ENCODE measurements at places on chromosomes 11 and 22.

DNA sequence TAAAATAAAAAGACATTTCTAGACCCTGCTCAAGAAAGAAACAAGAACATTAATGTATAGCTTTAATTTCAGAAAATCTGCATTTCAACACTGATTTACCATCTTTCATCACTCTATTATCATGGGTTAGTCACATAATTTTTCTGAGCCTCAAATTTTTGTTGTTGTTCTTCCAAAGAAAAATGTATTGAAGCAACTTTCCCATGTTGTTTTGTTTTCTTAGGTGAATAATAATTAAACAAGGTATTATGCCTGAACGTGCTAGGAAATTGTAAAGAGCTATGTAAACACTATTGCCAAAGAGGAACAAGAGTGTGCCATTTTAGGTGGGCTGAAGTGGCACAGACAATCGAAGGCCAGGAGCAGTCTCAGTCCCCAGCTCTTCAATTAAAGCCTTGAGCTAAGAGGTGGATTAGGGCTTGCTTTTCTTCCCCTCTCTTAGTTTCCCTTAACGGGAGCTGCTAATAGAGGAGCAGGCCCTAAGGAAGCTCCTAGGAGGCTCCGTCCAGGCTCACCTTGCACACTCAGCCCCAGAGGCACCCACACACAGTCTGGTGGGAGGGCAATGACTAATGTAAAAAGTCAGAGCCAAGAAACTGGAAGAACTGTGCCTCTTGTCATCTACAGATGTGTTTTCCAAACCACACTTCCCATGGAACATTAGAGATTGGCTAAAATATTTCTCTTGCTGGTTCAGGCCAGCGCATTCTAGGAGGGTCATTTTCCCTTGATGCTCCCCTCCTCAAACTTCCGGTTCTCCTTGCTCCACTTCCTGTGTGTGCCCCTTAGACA, 8.8 kb upstream of the UBASH3B start:
- no peak for DNase-seq

DNA sequence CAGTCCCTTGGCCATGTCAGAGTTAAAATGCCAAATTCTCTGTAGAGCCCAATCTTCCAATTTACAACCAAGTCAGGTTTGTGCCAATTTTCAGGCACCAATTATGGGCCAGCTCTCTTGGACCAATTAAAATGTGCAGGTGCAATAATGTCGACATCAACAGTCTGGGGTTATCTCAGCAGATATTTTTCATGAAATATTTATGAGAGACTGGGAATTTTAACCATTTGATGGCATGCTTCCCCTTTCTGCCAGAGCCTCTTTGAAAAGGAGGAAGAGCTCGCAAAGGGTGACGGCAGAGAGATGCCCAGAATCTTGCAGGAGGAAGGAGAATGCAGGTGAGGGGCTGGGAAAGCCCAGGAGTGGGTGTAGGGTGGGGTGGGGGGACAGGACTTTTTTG, 100.8 kb upstream of the SYT13 start:
- no peak for DNase-seq

DNA sequence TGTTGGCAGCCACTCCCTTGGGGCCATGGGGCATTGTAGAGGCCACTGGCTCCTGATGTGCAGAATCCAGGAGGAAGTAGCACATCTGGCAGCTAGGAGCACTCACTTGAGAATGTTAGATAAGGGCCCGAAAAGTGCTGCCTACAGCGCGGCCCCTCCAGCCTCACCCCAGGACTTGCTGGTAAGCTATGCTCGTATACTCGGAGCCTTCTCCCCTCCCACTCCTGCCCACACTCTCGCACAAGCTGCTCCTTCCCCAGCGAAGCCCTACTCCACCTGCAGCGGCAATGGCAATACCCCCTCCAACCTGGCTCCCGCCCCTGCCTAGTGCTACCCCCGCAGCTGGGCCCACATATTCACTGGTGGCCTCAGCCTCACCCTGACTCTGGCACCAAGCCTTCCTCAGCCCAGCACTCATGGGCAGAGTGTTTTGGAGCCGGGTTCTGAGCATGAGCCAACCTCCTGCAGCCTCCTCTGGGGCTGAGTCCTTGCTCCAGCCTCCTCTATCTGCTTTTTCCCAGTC, 47.7 kb downstream of the PDE2A start:
- DNase-seq, result no peak

GRCh38 chr22:45581549-45582080, 78.9 kb downstream of the FBLN1 start:
- no peak for DNase-seq

DNA sequence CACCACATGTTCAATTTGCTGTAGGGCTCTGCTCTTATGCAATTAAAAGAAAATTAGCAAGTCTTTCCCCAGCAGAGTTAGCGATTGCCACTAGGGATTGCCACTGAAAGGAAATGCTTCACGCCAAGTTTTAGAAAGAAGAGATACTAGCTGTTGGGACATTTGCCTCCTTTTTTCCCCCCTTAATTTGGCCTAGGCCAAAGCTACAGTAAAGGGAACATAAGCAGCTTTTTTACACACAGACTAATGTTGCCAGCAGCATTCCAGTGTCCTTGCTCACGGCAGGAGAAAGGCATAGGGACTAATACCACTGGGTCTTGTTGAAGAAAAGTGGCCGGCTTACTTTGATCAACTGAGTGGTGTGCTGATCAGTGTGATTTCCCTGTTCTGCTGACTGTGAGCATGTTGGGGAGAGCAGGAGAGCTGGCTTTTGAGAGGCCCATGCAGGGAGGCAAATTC, 71.2 kb downstream of the PHF21A start:
- no peak for DNase-seq

GRCh38 chr11:119479685-119480275, 56.8 kb upstream of the THY1 start:
- DNase-seq, result no peak

DNA sequence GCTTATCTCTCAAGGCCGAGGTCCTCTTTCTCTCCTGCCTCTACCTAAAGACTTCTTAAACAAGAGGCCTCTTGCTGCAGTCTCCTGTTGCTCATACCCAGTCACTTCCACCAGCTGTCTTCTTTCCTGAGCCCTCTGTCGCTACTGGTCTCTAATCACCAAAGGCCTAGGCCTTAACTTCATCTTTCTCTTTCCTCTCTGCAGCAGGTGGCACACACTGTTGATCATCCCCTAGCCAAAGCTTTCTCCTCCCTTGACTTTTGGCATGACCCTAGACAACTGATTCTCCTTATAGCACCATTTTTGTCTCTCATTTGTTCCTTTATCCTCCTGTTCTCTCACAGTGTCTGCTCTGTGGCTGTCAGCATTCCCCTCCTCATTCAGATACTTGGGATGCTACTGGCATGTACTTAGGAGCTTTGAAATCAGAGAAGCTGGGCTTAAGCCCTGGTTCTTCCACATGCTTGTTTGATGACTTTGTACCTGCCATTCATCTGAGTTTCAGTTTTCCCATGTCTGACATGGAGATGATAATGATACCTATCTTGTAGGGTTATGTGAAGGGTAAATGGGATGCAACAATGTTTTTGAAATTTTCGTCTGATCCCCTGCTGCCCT, 22.4 kb downstream of the ENDOD1 start:
- DNase-seq, result no peak

DNA sequence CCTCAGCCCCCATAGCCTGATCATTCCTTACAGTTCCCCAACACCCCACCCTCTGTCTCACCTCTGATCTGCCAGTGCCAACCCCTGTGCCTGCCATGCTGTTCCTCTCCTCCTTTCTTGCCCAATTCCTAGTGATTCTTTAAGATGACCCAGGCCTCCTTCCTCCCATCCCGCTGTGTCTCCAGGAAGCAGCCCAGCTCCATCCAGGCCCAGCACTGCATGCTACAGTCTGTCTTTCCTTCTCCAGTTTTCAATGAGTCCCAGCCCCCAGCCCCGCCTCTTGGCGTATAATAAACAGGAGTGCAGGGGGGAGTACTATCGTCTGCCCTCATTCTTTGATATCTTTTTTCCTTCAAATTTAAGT, 12.3 kb downstream of the LTBP3 start:
- DNase-seq, result no peak

DNA sequence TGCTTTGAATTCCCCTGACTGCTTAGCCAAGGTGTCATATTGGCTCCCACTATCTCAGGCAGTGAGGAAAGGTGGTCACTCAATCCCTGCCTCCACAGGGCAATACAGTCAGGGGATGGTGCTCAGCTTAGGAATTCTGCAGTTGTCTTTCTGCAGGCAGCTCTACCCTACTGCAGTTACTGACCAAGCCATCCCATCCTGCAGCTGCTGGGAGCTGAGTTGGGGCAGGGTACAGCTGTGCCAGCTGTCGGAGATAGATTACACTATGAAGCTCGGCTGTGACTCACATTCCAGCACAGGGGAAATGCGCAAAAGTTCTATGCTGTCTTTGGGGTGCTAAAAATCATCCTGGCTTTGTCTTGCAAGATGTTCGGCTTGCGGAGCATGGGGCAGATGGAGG, 4.4 kb upstream of the DAGLA start:
- no peak for DNase-seq

Measured in caudate nucleus (tissue), 63 donors.